NCI-H526 treated with DMSO at 0.1 percent for 48 hours (cell line): ENCODE measurements at places on chromosomes 13 and 19.
A peak's percentile ranks its signal among the peaks of the same experiment; 100 is the strongest.

GRCh38 chr13:91355826-91356710, 8.6 kb downstream of the MIR17HG start:
- no peak for DNase-seq

DNA sequence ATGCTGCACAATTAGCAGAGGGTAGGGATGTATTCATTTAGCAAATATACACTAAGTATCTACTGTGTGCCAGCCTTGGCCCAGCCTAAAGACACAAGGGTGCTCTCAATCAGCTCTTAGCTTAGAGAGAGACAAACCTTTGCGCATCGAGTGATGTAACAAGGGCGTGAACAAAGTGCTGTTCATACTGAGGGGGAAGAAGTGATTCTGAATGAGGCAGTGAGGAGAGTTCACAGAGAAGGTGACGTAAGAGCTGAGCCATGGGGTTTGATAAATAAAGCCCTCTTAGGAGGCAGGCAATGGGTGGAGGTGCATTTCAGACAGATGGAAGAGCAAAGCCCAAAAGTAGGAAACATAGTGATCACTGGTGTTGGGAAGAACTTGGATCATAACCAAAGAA, 68.5 kb downstream of the FLT1 start:
- DNase-seq, result no peak

- no peak for DNase-seq
Observed at GRCh38 chr19:53917356-53917755, 8.3 kb downstream of the CACNG7 start.

GRCh38 chr19:5839065-5840017, at the start of gene FUT6:
FUT6 (minus strand) TSS chr19:5839702; CDS start chr19:5832567, 7,135 bp downstream.
- no peak for DNase-seq

GRCh38 chr19:53432088-53432661, 391 bp downstream of the ZNF761 start:
- no peak for DNase-seq

GRCh38 chr19:6728346-6728745, 7.9 kb upstream of the C3 start:
- no peak for DNase-seq

DNA sequence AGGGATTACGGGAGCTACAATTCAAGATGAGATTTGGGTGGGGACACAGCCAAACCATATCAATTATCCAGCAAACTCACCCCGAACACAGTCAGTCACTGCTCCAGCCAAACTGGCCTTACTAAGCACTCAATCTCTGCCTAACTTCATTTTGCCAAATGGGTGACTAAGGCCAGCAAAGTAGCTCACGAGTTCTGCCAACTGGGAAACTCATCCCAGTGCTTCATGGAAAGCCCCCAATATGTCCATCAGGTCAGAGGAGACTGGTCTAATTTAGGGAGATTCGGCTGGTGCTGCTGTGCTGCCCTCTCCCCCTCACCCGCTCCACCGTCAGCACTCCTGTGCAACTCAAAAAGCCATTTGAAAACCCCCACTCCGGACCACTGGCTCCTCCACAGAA, 324.0 kb downstream of the FOXO1 start:
- no peak for DNase-seq

GRCh38 chr13:86569119-86569518, 769.9 kb upstream of the SLITRK6 start:
- DNase-seq, result no peak

GRCh38 chr13:21849323-21849722, 178.4 kb downstream of the FGF9 start:
- peak; percentile 40 for DNase-seq

DNA sequence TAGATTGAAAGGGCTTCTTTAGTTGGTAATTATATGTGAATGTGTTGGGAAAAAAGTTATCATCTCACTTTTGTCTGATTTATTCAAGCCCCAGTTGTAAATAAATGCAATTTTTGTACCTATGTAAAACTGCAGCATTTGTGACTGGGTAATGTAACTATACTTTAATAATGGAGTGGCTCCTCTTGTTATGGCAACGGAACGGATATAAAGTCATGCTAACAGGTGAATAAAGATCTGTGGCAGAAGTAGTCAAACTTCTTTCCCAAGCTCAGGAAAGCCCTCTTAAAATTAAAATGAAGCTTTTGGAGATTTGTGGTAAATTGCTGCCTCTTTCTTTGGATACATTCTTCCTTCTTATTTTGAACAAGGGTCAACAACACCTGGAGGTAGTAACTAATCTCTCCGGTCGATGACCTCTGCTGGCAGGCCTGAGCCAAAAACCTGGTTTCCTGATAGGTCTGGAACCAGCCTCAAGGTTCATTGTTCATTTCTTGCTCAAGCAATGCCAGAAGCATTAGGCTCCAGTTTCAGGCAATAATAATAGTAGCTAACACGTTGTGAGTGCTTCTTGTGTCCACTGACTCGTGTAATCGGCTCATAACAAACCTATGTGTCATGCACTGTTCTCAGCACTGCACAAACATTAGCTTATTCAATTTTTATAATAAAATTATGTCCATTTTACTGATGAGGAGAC, 313.4 kb upstream of the DACH1 start:
- no peak for DNase-seq

DNA sequence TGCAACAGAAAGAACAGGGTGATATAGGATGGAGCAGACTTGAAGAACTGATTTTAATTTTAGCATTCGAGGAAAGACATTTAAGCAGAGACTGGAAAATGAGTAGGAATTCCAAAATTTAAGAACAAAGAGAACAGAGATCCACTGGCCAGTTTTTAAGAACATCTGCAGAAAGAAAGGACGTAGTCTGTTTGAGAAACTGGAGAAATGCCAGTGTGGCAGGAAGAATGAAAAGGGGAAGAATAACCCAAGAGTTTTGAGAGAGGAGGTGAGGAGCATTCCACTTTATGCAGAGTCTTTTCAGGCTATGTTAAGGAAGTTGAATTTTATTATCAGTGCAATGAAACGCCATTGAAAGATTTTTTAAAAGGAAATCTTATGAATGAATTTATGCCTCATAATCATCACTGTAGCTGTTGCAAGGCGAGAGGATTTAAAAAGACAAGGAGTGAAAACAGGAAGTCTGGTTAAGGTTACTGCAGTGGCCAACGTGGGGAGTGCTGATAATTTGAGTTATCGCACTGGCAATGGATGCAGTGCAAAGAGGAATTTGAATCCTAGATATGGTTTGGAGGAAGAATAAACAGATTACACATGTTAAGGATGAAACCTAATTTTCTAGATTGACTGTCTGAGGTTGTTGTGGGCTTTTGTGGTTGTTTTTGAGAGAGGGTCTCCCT, 253.8 kb downstream of the DACH1 start:
- no peak for DNase-seq

- DNase-seq, result no peak
Observed at GRCh38 chr13:111177081-111177711, 62.1 kb downstream of the ARHGEF7 start.

DNA sequence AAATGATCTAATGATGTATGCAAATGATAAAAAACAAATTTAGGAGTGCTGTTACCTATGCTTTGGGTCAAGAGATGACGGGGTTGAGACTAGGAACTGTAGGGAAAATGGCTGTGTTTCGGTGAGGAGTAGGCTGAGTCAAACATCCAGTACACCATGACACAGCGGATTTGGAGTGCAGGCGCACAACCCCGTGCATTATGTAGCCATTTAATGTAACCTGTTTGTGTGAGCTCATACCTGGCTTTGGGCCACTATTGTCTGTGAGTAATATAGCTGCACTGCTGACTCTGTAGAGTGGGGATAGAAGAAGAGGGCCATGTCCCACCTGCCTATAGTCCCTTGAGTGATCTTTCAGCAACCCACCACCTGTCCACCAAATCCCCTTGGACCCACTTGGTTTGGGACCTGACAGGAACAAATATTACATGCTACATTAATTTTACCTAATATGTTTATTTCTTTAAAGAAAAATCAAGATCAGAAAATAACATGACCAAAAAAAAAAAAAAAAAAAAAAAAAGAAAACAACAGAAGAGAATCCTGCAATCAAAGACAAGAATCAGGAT, 95.5 kb upstream of the KLHL1 start:
- DNase-seq, result no peak

DNA sequence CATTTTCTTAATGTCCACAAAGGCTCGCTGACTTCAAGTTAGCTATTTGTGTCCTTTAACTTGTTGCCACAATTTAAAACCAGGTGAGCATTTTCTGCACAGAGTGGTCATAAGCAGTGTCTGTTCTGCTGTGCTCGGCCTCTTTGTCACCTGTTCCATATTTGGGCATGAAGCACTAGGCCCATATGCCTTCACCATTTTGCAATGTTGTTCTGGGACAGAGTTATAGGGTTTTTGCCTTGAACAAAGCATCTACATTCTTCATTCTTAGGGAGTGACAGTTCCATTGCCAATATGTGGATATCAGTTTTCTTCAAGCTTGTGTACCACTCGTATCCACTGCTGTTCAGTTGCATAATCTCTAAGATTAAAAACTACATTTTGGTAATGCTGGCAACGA, 56.1 kb downstream of the LRCH1 start:
- no peak for DNase-seq

DNA sequence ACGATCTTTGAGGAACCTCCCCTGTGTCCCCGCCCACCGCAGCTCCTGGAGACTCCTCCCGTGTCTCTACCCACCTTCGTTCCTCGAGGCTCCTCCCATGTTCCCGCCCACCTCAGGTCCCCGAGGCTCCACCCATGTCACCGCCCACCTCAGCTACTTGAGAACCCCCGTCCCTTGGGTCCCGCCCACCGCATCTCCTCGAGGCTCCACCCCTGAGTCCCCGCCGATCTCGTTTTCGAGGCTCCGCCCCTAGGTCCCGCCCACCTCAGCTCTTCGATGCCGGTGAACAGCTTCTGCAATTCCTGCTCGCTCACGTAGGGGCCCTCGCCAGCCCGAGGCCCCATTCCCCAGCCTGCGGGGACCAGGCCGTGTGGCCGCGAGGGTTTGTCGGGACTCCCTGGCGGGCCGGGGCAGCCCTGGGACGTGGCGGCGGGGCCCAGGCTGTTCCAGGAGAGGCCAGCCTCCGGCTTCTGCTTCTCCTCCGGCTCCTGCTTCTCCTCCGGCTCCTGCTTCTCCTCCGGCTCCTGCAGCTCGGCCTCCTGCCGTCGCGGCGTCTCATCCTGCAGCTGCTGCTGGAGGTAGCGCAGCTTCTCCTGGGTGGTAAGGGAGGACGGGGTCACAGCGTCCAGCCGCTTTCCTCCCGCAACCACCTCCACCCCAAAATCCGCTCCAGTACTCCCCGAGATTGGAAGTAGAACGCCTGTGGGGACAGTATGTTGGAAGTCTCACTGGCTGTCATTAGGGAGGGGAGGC, 16.7 kb downstream of the TSKS start:
- DNase-seq, result peak; percentile 80
